CD4-positive, alpha-beta T cell treated with Interleukin-12 subunit alpha and Interleukin-12 subunit beta, for 1 hour (primary cell): ENCODE measurements at places on chromosomes 7 and 10.

GRCh38 chr10:119522747-119523426 is 19.6 kb downstream of the RGS10 start:
- DNase-seq: no peak

DNA sequence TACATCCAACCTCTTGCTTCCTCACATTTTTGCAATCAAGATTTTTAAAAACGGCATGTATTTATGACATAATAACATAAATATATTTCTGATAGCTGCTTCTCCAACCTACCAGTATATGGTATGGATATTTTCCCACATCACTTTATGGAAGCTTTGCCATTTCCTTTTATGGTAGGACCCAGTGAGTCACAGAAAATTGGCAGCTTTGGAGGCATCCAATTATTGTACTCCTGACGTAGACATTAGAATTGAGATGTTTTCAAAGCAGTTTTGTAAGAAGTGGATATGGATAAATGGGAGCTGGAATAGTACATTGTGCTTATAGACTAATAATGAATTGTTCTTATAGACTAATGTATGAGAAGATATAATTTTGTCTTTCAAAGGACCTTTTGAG is 23.8 kb upstream of the BICC1 start:
- no peak for DNase-seq

DNA sequence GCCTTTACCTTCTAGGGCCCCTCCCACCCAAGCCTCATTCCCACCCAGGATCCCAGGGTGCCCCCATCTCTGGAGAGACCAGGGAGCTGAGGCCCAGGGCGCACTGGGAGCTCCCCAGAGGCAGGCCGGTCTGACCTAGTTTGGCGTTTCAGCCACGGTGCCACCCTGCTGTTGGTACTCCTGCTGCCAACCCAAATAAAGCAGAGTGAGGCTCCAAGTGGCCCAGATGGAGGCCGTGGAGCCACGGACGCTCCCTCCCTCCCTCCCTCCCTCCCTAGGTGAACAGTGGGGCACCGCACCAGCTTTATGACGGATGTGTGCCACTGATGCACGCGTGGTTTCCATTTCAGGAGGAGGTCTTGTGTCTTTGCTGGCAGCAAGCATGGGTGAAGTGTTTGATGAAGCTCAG is 1.8 kb downstream of the INPP5A start:
- DNase-seq: peak; percentile 32

DNA sequence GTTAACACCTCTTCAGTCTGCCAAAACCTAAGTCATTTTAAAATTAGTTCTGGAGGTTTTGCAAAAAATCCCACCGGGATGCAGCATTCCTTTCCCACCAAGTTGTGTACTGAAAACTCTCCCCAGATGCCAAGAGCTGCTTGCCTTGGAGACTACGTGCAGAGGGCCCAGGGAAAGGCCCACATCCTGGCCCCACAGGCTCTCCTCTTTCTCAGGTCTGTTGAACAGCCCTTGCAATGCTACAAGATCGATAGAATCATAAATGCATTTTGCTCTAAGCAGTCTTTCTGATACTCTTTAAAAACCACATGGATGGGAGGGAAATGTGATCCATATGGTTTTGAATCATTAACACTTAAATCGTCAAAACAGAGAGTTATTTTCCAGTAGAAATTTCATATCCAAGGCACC is 126.7 kb upstream of the ZMIZ1 start:
- DNase-seq: no peak

DNA sequence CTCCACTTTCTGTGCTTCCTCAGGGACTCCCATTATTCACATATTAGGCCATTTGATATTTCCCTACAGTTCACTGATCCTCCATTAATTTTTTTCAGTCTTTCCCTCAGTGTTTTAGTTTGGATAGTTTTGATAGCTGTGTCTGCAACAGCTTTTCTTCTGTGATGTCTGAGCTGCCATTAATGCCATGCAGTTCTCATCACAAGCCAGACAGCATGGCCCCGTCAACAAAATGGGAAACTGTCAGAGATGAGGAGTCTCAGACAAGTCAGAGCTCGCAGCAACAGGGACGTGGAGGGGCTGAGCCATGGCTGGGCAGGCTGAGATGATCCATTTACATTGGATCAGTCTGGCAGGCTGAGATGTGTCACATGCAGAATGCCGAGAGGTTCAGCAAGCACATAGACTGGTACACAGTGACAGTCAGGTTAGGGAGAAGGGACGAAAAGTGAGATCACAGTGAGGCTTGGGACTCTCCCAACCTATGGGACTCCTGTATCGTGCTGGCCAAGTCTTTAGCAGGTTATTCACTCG is 65.4 kb downstream of the NPS start:
- no peak for DNase-seq

GRCh38 chr10:49309691-49310411 is 10.9 kb downstream of the C10orf71 start:
- peak; percentile 15 for DNase-seq

- peak; percentile 50 for DNase-seq
Observed at GRCh38 chr10:60099998-60100747, 193.8 kb upstream of the CCDC6 start.

GRCh38 chr10:77004917-77005564 is 632.6 kb downstream of the KCNMA1 start:
- DNase-seq: peak; percentile 6

DNA sequence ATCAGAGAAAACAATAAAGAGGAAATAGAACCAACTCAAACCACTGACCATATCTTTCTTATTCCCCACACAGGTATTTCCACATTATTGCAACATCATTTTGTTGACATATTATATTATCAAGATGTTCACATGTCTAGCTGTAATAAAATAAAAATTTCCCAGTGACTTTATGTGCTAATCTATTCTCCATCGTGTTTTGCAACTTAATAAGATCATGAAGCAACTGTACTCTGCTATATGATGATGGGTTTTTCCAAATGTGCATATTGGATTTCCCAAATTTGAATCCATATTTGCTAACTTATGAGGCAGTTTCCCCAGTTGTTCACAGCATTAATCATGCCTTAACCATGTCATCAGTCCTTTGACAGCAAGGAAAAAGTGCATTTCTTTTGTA is 127.8 kb downstream of the ITGB8 start:
- no peak for DNase-seq

- DNase-seq: no peak
Observed at GRCh38 chr7:140506788-140507464, 27.6 kb upstream of the MKRN1 start.

DNA sequence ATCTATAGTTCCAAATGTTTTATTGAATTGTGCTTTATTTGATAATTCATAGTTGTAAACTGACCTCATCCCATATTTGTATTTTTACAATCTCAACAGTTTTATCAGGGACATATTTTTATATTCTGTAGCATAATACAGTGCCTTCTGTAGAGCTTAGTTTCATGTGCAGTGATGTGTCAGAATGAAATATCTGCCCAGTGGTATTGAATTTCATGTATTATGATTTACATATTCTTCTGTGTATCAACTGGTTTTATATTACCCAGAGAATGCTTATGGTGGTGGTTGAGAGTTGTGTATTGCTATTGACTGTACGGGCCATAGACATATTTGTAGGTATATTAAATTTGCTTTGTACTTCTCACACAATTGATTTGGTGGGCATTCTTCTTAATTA is 89.9 kb downstream of the KAT6B start:
- no peak for DNase-seq

DNA sequence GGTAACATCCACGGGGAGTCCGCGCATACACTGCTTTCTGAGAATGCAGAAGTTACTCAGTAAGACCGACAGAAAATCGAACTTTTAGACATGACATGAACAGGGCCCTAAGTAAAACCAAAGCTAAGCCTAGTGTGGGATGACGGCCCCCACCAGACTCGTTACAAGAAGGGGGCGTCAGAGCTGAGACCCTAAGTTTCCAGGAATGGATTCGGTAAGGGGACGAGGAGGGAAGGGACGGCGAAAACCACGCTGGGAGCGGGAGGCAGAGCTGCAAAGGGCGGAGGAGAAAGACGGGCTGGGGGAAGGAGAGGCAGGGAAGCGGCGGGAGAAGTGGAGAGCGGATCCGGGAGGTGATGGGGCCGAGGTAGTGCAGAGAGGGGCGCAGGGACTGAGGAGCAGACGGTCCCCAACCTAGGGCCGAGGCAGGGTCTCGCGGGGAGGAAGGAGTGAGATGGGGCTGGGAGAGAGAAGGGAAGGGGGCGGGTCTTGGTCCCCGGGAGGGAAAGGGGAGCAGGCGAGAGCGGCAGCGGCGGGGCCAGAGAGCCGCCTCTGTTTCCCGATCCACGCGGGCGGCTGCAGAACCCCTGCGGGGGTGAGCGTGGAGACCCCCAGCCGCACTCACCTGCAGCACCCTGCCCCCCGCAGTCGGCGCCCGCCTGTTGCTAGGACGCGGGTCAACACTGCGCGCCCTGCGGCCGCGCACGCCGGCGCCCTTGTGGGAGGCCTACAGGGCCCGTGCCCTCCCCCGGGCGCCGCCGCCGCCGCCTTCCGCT is 513 bp downstream of the ODAD2 start:
- no peak for DNase-seq

- DNase-seq: no peak
Observed at GRCh38 chr10:123807444-123808035, 84.1 kb downstream of the CPXM2 start.

- DNase-seq: no peak
Observed at GRCh38 chr10:112448888-112449287, 1.9 kb downstream of the VTI1A start.

DNA sequence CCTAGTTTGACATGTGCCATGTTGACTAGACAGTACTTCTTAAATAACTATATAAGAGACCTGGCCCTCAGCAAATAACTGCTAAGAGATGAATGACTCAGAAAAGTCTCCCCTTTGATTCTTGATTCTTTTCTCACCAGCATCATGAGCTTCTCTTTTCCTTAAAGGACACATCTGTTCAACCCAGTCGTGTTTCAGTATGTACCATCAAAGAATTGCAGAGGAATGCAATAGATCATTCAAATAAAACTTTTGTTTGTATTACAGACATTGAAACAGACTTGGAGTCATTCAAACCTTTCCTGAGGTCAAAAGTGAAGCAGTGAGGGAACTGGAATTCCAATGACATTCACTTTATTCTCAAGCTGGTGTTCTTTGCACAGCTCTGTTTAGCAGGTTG is 598.3 kb upstream of the GHITM start:
- DNase-seq: no peak

GRCh38 chr7:51346126-51346525 is 29.5 kb upstream of the COBL start:
- no peak for DNase-seq

DNA sequence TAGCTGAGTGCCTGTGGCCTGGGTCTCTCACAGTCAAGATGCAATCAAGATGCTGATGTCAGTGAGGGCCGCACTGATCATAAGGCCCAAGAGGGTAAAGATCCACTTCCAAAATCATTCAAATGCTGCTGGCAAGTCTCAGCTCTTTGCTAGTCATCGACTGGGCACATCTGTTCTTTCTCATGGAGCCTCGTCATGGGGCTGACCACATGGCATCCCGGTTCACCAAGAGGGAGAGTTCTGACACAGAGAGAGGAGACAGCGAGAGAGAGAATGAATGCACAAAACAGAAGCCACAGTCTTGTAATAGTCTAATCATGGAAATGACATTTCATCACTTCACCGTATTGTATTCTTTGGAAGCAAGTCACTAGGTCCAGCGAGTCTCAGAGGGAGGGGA is 1067.5 kb upstream of the C7orf33 start:
- no peak for DNase-seq

DNA sequence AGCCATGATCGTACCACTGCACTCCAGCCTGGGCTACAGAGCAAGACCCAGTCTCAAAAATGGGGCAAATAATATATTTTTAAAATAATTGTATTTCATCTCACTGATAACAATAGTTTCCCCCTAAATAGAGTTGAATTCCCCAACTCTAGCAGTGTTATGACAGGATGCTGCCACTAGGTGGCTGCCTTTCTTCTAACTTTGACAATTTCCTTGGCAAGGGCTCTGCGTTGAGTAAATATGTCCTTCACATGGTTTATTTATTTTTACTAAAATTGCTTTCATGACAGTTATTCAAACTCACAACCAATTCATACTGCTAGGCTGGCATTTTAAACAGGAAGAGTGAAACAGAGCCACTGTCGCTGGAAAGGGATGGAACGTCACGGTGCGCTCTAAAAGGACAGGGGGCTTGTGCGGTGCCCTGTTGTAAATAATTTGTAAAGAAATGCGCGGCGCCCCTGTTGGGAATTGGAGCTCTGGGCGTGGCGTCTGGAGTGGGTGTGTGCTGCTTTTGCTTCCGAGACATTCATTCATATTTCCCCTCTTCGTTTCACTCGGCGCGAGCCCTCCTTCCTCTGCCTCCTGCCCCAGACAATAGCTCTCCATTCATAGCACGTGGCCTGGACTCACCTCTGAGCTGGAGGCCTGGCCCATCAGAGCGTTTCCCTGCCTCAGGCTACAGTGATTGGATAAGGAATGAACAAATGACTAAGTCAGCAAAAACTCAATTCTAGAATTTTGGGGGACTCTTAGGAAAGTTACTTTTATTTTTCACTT is 20.5 kb upstream of the PITRM1 start:
- peak; percentile 55 for DNase-seq

GRCh38 chr10:89738551-89739209 is 37.3 kb downstream of the KIF20B start:
- peak; percentile 7 for DNase-seq

GRCh38 chr10:70293169-70293843 is 9.5 kb upstream of the NPFFR1 start:
- DNase-seq: no peak

DNA sequence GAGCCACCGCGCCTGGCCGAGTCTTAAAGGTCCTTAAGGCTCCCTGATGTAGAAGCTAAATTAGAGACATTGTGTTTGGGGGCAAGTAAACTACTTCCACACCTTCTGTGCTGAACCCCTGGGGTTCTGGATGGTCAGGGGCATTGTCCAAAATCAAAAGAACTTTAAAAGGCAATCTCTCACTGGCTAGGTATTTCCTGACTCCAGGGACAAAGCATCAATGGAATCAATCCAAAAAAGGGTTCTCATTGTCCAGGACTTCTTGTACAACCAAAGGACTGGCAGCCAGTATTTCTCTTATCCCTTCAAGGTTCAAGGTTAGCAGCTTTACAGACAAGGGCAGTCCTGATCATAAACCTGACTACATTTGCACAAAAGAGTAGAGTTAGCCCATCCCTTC is 24.0 kb downstream of the SRPK2 start:
- DNase-seq: no peak
